ENCODE measurements at places on chromosomes 13 and 19. TPM values are rescaled to one million over a fixed set of nuclear protein-coding genes. Genes with fewer than 3 reads are reported as not detected.

Gene ARL11
- polyA plus RNA-seq: 0.40 TPM

Gene THSD1
- polyA plus RNA-seq: 18.4 TPM

Gene LACC1
- polyA plus RNA-seq: 1.6 TPM

DNA sequence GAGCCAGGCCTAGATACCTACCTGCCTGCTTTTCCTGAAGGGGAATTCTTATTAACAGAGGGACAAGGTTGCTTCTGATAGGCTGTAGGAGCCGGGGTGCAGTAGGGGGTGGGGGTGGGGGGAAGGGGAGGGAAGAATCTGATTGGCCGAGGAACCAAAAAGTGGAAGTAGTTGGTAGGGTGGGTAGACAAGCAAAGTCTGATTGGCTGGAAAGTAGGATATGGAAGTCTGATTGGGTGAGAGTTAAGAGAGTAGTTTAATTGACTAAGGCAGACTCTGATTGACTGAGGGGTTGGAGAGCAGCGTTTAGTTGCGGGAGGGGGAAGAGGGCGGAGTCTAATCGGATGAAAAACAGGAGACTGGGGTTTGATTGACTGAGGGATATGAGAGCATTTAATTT, 9.4 kb upstream of the CYP4F22 start:
- DNase-seq: no peak

DNA sequence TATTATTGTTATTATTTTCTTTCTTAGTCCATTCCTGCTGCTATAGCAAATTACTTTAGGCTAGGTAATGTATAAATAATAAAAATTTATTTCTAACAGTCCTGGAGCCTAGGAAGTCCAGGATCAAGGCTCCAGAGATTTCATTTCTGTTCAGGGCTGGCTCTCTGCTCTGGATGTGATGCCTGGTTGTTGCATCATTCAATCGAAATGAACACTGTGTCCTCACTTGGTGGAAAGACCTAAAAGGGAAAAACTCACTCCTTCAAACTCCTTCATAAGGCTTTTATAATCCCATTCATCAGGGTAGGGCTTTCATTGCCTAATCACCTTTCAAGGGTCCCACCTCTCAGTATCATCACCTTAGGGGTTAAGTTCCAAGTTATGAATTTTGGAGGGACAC, 395.0 kb downstream of the EFNB2 start:
- DNase-seq: no peak

GRCh38 chr19:15935167-15935702, 906 bp upstream of the CYP4F11 start:
- DNase-seq: no peak

DNA sequence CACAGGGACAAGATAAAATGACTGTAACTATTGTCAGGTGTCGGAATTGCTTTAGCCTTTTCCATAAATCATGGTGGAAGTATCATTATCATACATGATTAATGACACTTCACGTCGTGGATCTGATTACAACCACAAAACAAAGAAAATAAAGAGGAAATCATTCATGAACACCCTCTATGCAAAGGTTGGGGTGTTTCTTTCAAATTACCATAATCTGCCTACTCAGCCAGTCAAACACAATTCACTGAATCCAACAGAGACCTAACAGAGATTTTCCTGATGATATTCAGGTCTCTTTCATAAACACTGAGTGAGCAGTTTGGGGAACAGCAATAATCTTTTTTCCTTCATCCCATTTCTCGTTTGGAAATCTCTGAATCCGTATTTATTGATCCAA, 625.6 kb downstream of the DCT start:
- no peak for DNase-seq

Data from forelimb muscle (tissue), 1 donor.